ENCODE measurements at places on chromosomes 3 and 15.

DNA sequence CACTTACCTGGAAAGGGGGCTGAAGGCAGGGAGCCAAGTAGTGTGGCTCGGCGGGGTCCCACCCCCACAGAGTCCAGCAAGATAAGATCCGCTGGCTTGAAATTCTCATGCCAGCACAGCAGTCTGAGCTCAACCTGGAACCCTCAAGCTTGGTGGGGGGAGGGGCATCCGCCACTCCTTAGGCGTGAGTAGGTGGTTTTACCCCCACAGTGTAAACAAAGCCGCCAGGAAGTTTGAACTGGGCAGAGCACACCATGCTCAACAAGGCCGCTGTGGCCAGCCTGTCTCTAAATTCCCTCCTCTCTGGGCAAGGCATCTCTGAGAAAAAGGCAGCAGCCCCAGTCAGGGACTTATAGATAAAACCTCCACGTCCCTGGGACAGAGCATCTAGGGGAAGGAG lies 156.3 kb downstream of the KBTBD8 start:
- DNase-seq = no peak

DNA sequence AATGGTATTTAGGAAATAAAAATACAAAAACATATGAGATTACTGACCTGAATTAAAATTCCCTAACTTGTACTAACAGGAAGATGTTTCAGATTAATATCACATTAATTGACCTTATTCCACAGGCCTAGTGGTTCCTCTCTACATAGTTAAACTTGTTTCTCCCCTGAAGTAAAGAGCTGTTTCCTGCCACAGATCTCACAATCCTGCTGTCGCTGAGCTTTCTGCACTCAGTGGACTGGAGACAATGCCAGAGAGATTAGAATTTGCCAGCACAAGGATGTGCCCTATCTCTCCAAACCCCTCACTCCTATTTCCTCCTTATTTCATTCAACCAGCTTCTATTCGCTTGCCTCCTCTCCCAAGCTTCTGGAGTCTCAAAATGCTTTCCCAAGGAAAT lies 130.6 kb downstream of the CTNNB1 start:
- DNase-seq = no peak

- DNase-seq = no peak
These were observed 65.6 kb upstream of the CADM2 start for GRCh38 chr3:84893211-84893610.

DNA sequence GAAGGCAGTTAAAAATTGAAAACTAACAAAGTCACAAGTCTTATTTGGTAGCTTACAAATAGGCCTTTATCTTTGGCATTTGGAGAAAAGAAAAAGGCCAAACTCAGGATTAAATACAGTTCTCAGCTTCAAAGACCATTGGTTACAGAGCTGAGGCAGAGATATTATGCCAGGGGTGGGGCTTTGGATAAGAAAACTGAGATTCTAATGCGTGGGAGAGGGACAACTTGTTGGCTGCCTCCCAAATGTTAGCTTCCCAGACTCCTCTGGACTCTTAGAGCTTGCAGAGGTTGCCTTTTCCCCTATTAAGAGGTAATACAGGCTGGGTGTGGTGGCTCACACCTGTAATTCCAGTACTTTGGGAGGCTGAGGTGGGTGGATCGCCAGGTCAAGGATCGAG lies 231.8 kb downstream of the SQOR start:
- no peak for DNase-seq

DNA sequence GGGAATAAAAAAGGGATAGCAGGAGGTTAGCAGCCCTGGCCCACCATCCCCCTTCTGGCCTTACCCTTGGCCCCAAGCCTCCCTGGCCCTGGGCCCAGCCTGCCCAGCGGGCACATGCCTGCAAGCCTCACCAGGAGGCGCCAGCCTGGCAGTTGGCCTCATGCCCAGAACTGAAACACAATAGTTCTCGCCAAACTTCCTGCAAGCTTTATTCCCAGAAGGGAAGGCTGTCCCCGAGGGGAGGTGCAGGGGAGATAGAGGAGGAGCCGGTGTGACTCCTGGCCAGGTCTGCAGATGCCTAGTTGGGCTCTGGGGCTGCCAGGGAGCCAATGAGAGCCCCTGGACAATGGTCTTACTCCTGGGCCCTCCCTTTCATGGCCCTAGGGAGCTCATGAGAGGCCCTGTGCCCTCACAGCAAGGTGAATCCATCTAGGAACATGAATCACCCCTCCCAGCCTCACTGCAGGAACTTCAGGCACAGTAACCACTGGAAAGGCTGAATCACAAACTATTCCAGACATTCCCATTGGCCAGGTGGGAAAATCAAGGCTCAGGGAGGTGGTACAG lies 4.0 kb downstream of the CCDC33 start:
- DNase-seq = peak; percentile 70

DNA sequence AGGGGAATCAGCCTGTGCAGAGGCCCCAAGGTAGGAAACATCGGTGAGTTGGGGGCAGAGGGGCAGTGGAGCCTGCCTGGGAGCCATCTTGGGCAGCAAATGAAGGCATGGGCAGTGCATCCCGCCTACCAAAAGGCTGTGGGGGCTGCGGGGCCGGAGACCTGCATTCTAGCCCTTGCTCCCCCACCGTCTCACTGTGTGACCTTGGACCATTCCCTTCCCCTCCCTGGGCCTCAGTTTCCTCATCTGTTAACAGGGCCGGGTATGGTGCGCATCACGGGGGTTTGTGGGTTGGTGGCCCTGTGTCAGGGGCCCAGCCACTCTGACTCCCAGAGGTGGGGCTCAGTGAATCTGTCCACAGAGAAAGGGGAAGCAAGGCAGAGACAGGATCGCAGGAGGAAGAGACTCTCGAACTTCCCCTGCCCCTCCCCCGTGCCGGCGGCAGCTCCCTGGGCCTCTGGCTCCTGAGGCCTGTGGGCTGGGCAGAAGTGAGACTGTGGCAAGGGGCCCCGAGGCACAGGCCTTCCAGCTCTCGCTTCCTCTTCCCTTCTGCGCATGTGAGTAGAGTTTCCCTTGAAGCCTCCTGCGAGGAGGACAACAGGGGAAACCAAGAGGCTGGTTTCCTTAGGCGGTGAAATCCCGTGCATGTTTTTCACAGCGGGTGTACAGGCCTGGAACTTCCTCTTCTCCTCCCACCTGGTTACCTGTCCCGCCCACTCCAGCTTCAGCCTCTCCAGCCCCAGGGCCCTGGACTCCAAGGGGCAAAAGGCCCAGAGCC lies 42.9 kb downstream of the IDH2 start:
- DNase-seq = no peak

GRCh38 chr3:115666920-115667737 lies 43.8 kb downstream of the GAP43 start:
- DNase-seq = no peak

DNA sequence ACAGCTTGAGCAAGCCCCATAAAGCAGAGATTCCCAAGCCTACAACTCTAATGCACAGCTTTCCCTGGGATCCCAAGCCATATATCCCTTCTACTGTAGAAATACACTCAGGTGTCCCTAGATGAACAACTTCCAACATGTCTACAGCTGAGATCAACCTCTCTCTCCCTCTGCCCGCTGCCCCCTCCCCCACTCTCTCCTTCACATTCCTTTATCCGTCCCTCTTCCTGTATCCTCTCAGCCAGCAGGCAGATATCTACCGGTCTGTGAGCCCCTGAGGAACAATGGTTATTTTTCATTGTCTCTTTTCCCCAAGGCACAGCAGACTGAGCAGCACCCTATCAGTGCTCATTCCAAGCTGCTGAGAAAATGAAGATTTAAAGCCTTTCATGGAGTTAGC lies 138.6 kb downstream of the SUCLG2 start:
- no peak for DNase-seq

DNA sequence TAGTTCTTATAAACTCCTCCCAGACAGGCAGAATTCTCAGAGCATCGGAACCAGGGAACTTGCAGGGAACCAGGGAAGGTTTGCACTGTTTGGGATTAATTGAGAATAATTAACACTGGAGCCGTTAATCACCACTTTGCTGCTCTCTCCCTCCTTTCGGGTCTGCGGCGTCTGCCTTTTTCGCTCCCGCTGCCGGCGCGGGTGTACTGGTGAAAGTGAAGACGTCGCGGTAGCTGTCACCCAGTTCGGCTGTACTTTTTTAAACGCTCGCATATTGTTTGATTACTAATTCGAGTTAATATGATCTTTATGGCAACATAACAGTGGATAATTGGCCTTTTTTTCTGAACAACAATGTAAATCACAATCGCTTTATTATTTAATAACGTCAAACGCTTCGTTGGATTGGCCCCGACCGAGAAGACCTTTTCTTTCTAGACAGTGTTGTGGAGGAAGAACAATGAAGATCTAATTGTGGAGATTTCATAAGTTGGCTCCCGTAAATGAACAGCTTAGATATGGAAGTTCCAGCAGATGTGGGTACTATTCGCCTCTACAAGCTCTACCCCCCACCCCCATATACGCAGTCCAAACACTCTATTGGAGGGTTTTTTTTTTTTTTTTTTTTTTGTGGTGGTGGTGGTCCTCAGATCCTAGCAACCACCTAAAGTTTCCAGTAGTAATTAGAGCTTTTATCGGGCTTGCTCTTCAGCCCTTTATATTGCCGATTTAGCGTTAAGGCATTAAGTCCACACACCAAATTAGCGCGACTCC lies 12.7 kb downstream of the SOX2 start:
- DNase-seq = no peak

- DNase-seq = no peak
These were observed 19.5 kb upstream of the TGFBR2 start for GRCh38 chr3:30586806-30587486.

GRCh38 chr3:136106101-136106500 lies 90.0 kb downstream of the MSL2 start:
- no peak for DNase-seq

DNA sequence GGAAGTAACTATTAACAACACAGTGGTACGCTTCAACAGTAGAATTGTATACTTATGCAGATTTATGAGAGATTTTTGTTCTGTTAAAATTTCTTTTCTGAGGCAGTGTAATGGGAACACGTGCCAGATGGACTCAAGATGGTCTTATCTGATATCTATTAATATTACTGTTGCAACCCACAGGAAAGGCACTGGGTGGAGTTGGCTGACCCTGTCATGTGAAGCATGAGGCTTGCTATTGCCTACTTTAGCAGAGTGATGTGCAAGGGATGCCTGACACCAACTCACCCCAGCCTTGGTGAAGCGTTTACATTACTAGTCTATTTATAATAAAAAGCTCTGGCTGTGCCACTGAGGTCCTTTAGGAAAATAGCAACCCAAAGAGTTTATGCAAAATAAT lies 19.8 kb upstream of the ARNT2 start:
- DNase-seq = no peak

DNA sequence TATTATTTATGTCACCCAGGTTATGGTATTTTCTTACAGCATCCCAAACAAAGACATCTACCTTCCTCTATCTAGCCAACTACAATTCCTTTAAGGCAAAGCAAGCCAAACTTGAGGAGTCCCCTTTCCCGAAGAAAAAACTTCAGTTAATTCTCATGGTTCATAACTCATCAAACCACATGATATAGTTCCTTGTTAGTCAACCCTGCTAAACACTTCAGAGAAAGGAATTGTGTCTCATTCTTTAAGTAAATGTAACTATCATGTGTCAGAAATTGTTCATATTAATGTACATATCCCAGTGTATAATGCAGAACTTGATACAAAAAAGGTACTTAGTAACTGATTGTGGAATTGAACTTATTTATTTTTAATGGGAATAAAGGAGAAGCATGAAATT lies 44.4 kb downstream of the ST3GAL6 start:
- DNase-seq = no peak

DNA sequence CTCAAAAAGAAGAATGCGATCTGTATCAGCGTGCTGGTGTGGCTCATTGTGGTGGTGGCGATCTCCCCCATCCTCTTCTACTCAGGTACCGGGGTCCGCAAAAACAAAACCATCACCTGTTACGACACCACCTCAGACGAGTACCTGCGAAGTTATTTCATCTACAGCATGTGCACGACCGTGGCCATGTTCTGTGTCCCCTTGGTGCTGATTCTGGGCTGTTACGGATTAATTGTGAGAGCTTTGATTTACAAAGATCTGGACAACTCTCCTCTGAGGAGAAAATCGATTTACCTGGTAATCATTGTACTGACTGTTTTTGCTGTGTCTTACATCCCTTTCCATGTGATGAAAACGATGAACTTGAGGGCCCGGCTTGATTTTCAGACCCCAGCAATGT lies 1.3 kb downstream of the P2RY1 start:
- no peak for DNase-seq

- no peak for DNase-seq
These were observed 25.0 kb upstream of the SCN10A start for GRCh38 chr3:38840987-38841386.

- DNase-seq = no peak
These were observed 134.5 kb upstream of the WNT5A start for GRCh38 chr3:55621648-55622047.

DNA sequence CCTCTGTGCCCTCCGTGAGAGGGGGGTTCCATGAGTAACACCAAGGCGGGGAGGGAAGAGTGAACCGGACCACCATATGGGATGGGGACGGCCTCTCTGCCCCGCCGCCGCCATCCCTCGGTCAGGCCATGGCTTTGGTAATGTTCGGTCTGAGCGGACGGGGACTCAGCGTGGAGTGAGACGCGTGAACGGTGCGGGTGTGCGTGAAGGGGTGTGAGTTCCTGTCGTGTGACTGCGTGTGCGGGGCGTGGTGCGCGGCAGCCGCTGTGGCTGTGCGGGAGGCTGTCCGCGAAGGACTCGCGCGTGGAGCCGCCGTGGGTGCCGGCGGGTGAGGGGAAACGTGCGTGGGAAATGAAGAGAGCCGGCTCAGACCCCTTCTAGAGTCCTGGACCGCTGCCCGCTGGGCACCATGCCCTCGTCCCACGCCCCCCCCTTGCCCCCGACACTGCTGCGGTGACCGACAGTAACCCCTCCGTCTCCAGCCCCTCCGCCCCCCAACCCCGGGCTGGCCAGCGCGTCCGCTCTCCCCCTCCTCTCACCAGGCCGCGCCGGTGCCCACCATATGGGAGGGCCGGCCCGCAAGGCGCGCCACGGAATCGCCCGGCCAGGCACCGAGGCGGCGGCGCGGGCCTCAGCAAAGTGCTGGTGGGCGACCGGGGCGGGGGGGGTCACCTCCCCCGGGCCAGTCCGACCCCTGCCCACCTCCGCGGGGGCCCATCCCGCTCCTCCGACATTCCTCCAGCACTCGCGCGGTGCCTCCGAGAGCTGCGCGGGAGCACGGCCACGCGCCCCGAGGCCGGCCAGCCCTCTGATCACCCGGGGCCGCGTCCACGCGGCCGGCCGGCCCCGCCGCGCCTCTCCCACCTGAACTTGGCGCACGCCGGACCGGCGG lies 589 bp downstream of the KLF15 start:
- no peak for DNase-seq

GRCh38 chr3:39317571-39318169 lies 11.8 kb upstream of the CCR8 start:
- no peak for DNase-seq

DNA sequence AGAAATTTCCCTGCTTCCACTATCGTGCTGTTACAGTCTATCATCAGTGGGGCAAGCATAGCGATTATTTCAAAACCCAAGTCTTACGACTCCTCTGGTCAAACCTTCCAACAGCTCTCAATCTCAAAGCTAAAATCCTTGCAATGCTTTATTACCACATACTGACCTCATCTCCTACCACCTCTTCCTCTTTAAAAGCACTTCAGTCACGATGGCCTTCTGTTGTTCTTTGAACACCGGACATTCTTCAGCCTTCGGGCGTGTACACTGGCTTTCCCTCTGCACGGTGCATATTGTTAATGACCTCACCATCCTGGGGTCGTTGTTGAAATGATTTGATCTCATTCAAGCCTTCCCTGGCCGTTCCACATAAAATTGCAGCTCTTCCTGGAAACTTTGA lies 31.1 kb downstream of the MAGEL2 start:
- no peak for DNase-seq

GRCh38 chr15:53539878-53540277 lies 219.6 kb downstream of the WDR72 start:
- no peak for DNase-seq

- DNase-seq = no peak
These were observed 3.0 kb upstream of the HDGFL3 start for GRCh38 chr15:83210619-83211018.

GRCh38 chr3:141996437-141996836 lies 120.0 kb downstream of the ATP1B3 start:
- no peak for DNase-seq

Measured in NCI-H187 treated with DMSO at 0.1 percent for 48 hours (cell line).